ENCODE measurements at places on chromosomes 1 and 21.

DNA sequence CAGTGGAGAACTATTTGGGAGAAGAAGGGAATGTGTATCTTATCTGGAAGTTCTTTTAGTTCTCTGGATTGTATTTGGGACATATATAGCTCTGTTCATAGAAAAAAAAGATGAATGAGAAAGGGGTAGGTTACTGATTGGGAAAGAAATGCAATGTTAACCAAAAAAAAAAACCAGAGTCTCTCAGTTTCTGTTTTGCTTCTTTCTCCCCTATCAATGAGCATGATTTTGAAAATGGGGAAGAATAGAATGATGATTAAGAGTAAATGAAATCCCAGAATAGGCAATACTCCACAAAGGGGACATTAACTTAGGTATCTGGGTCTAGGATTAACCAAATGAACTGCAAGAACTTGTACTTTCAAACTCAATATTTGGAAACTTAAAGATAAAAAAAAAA, 92.9 kb downstream of the RHOU start:
- no peak for DNase-seq

DNA sequence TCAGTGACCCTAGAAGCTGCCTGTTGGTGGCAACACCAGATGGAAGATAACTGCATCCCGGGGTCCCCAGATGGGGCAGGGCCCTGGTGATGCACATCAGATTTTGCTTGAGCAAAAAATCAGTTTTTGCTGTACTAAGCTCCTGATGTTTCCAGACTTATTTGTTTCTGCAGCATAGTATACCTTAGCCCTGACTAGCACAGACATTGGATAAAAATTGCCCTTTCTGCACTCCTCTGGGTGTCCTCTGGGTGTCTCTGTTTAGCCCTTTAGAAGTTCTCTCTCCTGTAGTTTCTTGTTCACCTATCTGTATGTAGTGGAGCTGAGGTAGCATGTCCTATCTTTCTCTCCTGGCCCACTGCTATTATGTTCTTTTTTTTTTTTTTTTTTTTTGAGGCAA, 30.3 kb upstream of the PLA2G2C start:
- DNase-seq = no peak

DNA sequence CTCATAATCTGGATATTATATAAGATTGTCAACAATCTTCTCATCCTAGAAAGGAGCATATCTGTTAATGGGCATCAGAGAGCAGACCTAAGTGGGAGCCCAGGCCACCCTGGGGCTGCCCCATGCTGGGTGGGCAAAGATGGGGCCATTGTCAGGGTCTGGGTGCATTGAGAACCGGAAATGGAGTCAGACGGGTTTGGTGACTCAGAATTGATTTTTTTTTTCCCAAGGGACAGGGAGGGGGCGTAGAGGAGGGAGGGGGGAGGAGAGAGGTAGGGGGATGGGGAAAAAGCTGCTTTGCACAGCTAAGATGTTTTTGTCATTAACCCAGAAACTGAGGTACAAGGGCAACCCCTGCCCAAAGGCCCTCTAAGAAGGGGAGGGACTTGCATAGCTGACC, 1.3 kb downstream of the ATXN7L2 start:
- no peak for DNase-seq

DNA sequence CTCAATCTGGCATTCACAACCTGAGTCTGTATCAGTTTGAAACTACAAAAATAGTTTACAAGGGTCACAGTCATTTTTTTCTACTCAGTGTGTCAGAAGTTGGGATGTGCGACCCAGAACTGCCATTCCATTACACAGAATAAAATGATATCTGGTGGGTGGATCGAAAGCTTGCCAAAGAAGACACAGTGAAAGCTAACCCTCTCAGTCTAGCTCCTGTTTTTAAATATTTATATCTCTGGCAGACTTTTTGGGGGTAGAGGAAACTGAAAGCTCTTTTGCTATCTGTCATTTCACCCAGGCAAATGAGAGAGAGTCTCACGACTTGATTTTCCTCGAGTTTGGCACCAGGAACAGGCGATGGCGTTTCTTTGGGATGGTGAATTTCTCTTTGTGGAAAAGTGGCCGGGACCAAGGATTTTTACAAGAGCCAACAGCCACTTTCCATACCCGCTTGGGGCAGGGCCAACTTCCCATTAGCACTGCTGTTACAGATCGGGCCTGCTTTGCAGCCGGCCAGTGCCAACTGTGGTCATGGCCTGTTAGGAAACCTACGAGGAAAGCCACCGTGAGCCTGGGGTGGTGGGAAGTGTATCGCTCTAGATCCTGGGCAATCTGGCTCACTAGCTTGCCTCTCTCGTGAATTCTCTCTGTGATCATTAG, 185.5 kb upstream of the NFIA start:
- DNase-seq = no peak

- no peak for DNase-seq
These were observed 56.0 kb upstream of the PLXNA2 start for GRCh38 chr1:208300084-208300770.

DNA sequence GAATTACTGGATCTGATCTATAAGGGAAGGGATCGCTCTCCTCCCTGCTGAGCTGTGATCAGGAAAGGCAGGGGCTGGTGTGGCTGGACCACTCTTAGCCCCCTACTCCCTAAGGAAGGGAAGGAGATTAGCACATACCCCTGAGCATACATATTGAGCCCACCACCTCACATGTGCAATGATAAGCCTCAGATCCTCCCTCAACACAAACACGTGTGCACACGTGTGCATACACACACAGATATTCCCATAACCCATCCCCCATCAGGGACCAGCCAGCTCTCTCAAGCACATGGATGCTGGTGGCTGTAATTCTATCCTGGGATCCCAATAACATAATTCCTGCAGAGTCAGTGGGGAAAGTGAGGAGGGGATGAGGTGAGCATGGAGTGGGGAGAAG, 21.2 kb downstream of the SYT2 start:
- no peak for DNase-seq

GRCh38 chr1:40877698-40878097, 15.5 kb upstream of the CITED4 start:
- DNase-seq = no peak

DNA sequence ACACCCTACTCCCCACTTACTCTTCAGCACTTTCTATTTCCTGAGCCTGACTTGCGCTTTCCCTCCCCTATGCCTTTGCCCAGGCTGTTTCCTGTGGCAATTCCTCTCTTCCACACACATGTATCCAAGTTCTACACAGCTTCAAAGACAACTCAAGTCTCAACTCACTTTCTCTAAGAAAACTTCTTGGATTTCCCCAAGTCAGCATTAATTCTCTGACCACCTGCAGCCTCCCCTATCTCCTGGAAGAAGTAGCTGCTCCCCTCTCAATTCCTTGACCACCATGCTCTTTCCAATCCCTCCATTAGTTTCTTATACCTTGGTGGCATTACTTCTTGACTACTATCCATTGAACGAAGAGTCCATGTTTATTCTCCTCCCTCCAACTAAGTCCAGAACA, 42.8 kb downstream of the NMNAT2 start:
- DNase-seq = no peak

- DNase-seq = no peak
These were observed 242.1 kb downstream of the OMA1 start for GRCh38 chr1:58304346-58304975.

DNA sequence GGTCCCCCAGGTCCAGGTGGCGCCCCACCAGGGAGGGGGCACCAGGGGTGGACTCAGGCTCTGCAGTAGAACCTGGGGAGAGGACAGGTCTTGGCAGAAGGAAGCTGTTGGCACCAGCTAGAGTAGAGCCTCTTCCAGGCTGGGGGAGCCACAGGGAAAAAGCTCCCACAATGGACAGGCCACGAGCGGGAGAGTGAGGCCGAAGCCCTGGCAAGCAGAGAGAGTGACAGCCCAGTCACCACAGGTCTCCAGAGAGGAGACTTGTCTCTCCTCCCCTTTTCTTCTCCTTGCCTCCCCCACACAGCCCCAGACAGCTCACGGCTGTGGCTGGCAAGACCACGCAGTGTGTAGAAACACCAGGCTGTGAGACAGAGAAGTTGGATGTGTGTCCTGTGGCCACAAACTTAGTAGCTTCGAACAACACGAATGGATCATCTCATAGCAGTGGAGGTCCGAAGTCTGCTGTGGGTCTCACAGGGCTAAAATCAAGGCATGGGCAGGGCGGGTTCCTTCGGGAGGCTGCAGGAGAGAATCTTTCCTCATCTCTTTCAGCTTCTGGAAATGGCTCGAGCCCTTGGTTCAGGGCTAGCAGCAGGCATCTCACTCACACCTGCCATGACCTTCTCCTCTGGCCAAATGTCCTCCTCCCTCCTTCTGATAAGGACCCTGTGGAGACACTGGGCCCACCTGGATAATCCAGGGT, 3.3 kb downstream of the KRTAP12-4 start:
- DNase-seq = no peak

DNA sequence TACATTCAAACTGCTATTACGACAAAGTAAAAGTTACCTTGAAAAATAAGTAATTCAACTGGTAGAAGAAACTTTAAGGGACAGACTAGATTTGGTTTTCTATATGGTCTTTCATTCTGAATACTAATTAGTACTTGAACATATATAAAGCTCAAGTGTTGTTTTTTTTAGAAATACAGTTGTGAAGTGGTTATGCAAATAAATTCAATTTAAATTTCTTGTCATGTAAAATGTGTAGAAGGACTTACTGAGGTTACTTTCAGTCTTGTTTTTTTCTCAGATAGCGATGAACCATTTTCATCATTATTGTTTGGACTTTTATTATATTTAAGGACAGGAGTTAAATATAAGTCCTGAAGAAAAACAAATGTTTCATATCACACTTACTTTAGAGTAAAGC, 24.4 kb downstream of the HS2ST1 start:
- DNase-seq = no peak

- DNase-seq = no peak
These were observed 224.7 kb upstream of the GJB5 start for GRCh38 chr1:34529935-34530859.

GRCh38 chr1:81052162-81052561, 748.6 kb upstream of the ADGRL2 start:
- no peak for DNase-seq

GRCh38 chr1:185561629-185562028, 172.6 kb upstream of the HMCN1 start:
- no peak for DNase-seq

DNA sequence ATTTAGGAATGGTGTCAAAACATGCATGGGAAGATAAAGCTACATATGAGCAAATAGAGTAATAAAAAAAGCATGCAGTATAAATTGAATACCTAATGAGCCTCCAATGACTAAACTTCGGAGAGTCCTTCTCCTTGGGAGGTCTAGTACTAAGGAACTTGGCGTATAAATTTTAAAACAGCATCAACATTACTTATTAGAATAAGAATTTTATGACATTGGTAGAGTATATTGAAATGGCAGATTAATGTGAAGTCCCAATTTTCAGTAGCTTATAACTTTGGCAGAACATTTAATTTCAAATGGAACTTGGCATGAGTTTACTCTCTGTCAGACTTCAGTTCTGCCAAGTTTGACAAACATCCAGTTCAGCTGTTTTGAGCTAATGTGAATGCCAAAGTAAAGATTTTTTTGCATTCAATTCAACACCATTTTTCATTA, 104.7 kb upstream of the RGS18 start:
- DNase-seq = no peak

- no peak for DNase-seq
These were observed 6.0 kb upstream of the AKNAD1 start for GRCh38 chr1:108862698-108863477.

- no peak for DNase-seq
These were observed 76.5 kb upstream of the DESI2 start for GRCh38 chr1:244576259-244576892.

GRCh38 chr1:234613128-234613875, 3.3 kb upstream of the IRF2BP2 start:
- DNase-seq = no peak

GRCh38 chr1:230260831-230261230, 165.3 kb downstream of the PGBD5 start:
- DNase-seq = no peak

DNA sequence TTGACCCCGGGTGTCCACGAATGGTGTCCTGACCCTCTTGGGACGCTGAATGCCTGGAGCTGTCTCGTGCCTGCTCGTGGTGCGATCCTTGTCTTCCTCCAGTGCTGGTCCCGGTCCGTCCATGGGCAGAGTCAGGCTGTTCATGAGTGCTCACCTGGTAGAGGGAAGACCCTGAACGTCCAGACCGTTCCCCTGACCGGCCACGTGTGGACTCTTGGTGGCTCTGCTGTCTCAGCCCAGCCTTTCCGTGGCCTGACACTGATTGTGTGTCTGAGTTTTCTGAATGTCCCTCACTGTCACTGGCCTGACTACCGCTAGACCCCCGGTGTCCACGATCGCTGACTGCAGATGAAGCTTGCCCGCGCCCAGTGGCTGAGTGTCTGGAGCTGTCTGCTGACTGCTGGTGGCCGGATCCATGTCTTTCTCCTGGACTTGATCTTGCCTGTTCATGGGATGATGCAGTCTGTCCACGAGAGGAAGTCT, 11.7 kb downstream of the FLG start:
- DNase-seq = no peak

- no peak for DNase-seq
These were observed 45.9 kb upstream of the EDN2 start for GRCh38 chr1:41530411-41530810.

- no peak for DNase-seq
These were observed 4.3 kb downstream of the RUSC1 start for GRCh38 chr1:155324717-155325602.

- DNase-seq = no peak
These were observed 20.7 kb downstream of the C1QB start for GRCh38 chr1:22673486-22674409.

GRCh38 chr1:10068605-10069294, 36.0 kb downstream of the UBE4B start:
- no peak for DNase-seq

DNA sequence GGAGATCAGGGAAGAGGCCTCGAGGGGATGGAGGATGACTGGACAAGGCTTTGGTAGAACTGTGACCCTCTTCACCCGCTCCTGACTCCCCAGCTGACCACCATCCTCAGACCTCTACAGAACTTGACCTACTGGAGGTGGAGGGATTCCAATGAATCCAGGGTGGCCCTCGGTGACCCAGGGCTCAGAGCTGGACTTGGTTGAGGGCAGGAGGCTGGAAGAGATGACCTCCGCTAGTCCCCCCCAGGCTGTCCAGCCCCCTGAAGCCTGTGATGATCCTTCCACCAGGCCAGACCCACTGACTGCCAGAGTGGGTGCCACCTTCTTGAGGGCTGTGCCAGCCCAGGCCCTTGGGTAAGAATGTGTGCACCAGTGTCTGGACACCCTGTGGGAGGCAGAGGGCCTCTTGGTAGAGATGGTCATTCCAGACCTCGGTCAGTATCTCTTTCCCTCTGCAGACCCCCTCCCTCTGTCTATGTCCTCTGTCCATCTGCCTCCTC, 44.9 kb downstream of the ATP1B1 start:
- DNase-seq = no peak

- DNase-seq = no peak
These were observed 15.9 kb downstream of the VPS13D start for GRCh38 chr1:12245733-12246132.

DNA sequence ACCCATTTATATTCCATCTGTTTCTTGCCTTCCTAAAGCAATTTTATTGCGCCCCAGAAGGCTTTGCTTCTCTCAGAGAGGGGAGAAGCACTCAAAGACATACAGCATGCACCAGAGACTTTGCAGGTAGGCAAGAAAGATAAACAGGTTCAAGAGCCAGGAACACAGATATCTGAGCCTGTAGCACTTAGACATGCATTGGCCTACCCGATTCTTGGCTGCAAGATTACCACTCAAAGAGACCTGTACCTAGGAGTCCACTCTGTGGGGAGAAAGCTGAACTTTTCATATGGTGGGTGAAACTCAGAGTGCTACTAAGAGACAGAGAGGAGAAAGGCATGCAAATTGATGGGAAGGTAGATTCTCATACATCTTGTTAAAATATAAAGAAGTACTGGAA, 609.4 kb upstream of the PKN2 start:
- DNase-seq = no peak
